ENCODE measurements at places on chromosomes 4 and X. TPM values are rescaled to one million over a fixed set of nuclear protein-coding genes. Genes with fewer than 3 reads are reported as not detected.

The ETDA gene
- total RNA-seq, result not detected

GRCh38 chrX:74922922-74923543 lies 2.2 kb downstream of the NEXMIF start:
- no peak for DNase-seq

- DNase-seq, result no peak
Observed at GRCh38 chr4:154877110-154877760, 96.2 kb downstream of the RBM46 start.

- DNase-seq, result no peak
Observed at GRCh38 chr4:31984872-31985271, 1264.7 kb downstream of the PCDH7 start.

DNA sequence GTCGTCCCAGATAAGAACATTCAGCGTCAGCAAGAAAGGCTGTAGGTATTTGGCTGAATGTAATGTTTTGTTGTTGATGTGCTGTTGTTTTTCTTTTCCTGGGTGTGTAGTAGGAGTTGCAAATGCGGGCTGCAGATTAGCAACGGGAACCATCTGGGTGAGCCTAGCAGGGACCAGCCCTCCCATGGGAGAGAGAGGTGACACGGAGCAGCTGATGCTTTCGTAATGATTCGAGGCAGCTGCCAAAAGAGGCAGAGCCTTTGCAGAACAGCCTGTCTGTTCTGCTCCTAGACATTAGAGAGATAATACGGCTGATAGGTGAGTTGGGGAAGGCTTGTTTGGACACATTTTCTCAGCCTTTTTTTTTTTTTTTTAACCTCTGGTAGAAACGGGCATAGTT lies 25.3 kb downstream of the ARSF start:
- DNase-seq, result no peak

DNA sequence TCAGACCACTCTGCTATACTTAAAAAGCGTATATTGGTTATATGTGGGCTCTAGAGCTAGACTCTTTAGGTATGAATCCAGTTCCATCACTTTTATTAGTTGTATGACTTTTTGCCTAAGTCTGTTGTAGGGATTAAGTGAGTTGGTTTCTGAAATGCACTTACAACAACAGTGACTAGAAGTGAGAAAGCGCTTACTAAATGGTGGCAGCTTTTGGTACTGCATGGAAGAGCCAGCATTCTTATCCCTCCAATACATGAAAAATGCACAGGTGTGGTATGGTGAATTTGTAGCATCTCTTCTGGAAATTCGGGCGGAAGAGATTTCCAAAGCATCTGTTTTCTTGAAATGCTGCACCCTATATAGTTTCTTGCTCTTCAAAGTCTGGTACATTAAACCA lies 117.1 kb downstream of the SPANXA1 start:
- no peak for DNase-seq

DNA sequence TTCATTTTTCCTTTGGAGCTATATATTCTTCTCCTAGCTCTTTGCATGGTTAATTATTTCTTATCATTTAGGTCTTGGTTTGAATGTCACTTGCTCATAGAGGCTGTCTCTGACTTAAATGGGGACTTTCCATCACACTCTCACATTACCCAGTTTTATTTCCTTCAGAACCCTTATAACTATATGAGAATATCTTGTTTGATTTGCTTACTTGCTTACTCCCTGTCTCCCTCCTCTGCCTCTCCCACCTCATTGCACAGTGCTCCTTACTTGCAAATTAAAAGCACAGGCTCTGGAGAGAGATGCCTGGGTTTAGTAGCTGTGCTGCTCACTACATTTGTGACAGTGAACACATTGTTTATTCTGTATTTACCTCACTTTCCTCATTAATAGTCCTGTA lies 174.6 kb downstream of the SOWAHB start:
- DNase-seq, result no peak

- DNase-seq, result no peak
Observed at GRCh38 chr4:26765515-26765914, 95.1 kb upstream of the STIM2 start.

DNA sequence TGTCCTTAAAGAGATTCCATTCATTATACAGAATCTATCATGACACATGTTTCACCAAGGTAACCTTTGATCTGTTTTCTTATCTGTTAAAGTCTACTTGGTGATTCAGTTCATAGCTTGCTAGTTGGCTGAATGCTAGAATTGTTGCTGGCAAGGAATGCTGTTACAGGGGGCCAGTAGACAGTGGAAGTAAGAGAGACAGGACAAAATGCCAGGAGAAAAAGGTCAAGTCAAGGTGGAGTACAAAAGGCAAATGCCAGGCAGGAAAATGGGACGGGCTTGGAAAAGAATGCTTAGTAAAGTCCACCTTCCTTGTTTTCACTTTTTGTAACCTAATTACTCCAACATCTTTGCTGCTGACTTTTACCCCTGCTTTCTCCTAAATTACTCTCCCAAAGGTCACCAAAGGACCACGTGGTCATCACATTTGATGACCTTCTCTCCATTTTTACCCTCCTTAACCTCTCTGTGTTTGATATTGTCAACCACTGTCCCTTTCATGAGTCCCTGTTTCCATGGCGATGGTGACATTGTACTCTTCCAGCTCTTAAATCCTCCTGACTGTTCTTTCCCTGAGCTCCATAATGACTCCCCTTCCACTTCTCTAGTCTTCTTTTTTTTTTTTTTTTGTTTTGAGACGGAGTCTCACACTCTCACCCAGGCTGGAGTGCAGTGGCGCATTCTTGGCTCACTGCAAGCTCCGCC lies 24.5 kb upstream of the TAPT1 start:
- DNase-seq, result no peak

All from endothelial cell (in vitro differentiated cells).